ENCODE measurements at places on chromosomes 16 and 17.

DNA sequence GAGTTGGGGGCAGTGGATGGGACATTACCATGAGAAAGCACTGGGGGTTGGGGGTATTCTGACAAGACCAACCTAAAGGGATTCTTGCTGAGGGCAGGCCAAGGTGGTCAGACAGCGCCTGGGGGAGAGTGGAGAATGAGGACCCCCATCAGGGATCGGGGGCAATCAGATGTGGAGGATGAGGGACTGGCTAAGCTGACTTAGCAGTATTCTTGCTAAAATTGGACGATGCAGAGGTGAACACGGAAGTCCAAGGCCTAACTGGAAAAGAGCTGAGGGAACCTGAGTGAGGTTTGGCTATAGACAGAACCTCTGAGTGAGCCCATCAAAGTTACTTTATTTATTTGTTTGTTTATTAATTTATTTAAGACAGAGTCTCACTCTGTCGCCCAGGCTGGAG, 9.2 kb downstream of the QPRT start:
- DNase-seq = no peak

DNA sequence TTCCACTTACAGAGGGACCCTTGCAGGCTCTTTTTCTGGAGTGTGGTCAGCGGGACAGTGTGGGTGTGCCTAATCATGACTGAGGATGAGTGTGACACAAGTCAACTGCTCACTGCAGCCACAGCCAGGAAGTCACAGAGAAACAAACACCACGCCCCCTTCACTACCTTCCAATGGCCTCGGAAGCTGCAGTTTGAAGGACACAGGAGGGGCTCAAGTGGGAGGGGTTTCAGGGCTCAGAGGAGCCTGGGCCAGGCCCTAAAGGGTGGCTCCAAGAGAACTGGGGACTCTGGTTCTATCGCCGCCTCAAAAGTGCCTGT, 116.2 kb upstream of the SDK2 start:
- DNase-seq = no peak

- DNase-seq = no peak
Observed at GRCh38 chr17:67629971-67630320, 87.8 kb upstream of the NOL11 start.

GRCh38 chr17:75457047-75457654, 716 bp downstream of the TMEM94 start:
- peak; percentile 68 for DNase-seq

- no peak for DNase-seq
Observed at GRCh38 chr17:77859035-77859810, 99.3 kb upstream of the TNRC6C start.

DNA sequence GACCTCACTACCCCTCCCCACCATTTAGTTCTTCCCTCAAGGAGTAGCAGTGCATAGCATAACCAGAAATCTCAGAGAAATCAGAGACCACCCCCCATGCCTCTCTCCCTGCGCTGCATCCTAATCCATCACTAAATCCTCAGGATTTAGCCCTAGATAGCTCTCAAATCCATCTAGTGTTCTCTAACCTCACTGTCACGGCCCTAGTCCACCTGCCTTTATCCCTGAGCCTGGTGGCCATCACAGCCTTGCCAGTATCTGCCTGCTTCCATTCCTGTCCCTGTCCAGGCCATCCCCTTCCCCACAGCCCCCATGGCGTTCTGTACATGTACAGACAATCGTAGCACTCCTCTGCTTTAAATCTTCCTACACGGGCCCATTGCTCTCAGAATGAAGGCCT, 19.1 kb downstream of the CBLN1 start:
- DNase-seq = no peak

DNA sequence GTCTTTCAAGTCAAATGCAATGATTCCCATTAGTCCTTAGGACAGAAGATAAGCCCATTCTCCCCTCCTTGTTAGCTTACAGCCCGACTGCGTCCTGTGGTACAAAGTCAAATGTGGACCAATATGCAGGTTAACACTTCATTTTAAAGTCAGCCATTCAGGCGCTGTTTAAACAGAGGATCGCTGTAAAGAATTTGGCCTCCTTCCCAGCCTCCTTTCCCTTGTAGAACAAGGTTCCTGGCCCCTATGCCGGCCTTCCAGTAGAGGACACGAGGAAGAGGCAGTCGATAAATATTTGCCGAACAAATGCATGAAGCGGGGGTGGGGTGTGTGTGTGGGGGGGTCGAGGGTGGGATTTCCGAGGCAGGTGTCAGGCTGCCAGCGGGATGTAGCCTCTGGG, 4.3 kb downstream of the SDK2 start:
- no peak for DNase-seq

- no peak for DNase-seq
Observed at GRCh38 chr17:75518201-75518600, 1.9 kb downstream of the TSEN54 start.

DNA sequence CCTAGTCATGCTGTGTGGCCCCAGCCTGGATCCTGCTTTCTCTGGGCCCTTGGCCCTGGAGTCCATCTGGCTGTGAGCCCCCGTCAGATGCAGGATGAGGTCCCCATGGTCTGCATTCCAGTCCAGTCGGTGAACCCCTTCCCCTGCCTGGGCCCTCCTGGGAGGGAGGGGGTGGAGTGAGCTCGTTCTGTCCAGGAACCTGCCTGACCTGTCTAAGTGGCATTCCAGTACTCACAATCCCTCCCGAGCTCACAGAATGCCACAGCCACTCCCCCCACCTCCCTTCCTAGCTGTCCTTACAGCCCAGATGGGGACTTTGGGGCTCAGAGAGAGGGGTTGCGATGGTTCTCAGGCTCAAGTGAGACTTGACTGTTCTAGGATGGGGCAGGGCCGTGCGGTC, 15.5 kb downstream of the SPNS2 start:
- no peak for DNase-seq

GRCh38 chr17:35540589-35541404, 3.3 kb upstream of the SLFN12L start:
- peak; percentile 2 for DNase-seq

- DNase-seq = no peak
Observed at GRCh38 chr16:73909529-73910035, 387.0 kb upstream of the PSMD7 start.

DNA sequence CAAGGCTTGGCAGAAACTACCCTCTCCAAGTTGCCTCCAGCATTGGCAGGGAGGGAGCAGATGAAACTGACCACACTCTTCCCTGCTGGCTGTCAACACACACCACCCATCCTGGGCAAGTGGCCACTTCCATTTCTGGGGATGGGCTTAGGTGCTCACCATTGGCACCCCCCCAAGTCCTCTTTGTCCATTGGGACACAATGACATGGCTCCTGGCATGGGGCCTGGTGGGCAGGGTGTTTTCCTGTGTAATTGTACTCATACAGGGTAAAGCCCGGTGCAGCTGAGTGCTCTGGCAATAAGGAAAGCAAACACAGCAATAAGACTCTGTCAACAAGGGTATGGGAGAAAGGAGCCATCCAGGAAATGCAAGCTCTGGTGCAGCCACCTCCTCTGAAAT, 22.6 kb downstream of the SCNN1B start:
- DNase-seq = peak; percentile 72

GRCh38 chr17:82031885-82032627, 578 bp downstream of the RAC3 start:
- DNase-seq = no peak

- no peak for DNase-seq
Observed at GRCh38 chr17:67531291-67531690, 154.2 kb downstream of the PITPNC1 start.

DNA sequence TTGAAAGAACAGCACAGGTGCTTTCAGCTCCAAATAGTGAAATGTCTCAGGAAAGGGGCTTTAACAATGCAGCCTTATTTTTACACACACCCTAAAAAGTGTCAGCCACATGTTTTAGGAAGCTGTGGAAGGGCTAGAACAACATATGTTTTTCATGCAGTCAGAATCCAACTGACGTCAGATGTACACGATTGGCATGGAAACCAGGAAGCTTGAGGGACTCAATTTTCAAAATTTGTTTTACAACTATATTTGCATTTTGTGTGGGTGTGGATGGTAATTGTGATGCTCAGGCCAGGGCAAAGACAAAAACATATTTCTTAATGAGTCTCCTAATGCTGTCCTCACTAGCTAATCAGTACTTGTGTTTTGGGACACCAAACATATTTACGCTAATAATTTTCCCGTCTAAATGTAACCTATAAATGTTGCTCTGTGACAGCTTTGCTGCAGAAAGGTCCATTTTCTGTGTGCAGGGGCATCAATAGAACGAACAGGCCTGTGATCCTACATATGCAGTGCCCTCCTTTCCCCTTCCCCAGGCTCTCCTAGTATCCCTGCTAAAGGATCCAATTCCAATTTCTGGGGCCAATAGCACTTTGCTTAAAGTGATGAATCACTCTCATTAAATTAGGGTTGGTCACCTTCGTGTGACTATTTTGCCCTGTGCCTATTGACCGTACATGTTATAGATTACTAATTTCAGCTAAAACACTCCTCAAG, 434.0 kb upstream of the CDH5 start:
- DNase-seq = no peak

GRCh38 chr17:46150216-46150963, 42.8 kb downstream of the KANSL1 start:
- DNase-seq = no peak

- no peak for DNase-seq
Observed at GRCh38 chr16:82643936-82644630, 17.3 kb downstream of the CDH13 start.

DNA sequence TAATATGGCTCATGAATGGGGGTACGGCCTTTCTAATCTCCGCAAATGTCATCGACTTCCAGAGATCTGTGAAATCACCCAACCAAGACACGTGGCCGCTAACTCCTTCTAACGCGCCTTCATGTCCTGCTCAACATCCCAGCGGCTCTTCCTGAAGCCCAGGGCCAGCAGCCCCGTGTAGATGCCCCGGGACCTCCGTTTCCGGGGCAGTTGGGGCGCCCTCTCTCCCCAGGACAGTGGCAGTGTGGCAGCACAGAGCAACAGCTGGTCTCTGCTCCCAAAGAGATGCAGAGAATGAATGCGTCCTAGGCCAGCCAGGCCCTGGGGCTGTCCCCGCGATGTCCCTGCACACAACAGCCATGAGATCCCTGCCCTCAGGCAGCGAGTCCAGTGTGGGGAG, 153.5 kb downstream of the RBFOX3 start:
- no peak for DNase-seq

DNA sequence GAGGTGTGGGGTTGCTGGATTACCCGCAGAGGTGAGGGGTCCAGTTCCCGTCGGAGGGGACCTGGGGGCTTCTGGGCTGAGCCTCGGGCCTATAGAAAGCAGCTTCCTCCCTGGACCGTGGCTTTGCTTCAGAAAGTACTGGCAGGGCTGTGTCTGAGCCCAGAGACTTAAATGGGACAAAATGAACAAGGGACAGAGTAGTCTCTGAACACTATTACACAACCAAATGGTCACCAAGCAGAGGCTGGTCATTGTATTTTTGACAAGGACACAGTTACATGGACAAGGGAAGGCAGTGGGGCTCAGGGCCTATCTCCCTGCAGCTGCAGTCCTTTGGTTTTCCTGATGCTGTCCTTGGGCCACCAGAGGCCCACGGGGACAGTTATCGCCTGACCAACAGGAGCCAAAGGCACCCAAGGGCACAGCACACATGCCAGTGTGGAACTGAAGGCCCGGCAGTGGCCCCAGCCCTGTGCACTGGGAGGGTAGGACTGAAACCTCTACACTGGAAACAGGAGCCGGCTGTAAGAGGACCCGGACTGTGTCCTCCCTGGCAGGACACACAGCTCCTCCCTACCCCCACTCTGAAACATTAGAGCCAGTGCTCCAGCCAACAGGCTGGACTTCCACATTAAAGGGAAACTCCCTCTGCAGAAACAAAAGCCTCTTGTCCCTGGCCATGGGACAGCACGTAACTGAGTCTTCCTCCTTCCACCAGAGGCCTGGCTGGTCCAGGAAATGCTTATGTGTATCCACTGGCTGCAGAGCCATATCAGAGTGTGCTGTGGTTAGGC, 26.0 kb upstream of the ERN1 start:
- DNase-seq = no peak

DNA sequence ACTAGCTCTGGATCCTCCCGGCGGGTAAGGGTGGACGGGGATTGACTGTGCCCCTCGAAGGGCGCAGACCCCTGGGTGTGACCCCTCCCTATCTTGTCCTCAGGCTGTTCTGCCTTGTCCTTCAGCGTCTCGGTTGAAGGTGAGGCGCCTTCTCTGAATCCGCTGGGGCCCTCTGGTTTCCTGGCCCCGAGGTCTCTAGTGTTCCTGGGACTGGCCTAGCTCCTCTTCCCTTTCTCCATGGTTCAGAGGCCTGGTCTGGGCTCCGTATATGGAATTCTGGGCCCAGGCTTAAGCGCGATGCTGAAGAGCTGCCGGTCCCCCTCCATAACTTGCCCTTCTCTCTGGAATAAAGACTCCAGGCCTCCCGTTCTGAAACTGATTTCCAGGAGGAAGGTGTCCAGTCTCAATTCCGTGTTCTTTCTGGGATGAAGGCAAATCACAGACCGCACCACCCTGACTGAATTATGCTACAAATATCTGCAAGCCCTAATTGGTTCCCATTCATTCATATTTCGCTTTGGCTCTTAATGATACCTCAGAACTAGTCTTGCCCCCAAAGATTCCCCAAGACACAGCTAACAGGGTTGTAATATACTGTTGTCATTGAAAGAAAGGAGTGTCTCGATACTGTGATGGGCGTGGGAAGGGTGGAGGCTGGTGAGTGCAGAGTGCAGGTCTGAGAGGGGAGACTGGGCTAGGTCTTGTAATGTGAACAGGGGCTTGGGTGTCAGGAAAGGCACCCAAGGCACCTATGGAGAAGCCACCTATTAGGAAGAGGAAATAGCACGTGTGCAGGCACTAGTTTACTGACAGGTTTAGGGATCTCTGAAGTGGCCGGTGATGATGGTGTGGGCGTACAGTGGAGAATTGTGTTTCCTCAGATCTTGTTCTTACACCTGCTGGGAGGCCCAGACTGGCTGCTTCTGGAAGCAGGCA, 851 bp downstream of the EDC4 start:
- DNase-seq = no peak

DNA sequence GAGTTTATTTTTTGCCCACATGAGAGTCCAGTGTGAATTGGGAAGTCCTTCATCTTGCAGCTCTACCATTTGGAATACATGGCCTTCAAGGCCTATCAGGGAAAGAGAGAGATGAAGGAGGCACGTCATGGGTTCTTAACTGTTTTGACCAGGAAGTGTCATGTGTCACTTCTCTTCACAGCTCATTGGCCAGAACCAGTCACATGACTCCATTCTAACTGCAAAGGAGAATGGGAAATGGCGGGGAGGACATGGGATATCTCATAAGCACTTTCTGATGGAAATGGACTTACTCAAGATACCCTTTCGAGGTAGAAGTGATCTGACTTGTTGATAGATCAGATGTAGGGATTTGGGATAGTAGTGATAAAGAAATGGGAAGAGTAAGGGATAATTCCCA, 57.9 kb upstream of the CES5A start:
- DNase-seq = no peak

Measured in MG63 (cell line).